ENCODE measurements at places on chromosomes 5 and 9.

GRCh38 chr5:123874600-123875201 is 362.7 kb downstream of the CSNK1G3 start:
- no peak for DNase-seq

DNA sequence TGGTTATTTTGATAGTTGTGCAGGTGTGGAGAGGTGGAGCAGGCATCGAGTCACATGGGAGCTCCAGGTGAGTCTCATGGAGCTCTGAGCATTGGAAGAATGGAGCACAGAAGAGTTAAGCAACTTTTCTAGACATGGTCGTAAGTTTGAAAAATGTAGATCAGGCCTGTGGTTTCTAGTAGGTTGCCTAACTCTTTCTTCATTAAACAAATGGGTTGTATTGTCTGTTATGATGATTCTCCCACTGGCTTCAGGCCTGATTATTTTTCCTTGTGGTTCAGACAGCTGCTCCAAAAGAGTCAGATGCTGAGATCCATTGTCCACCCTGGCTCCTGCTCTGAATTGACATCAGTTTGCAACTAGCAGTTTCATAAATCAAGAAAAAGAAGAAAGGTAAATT is 80.3 kb upstream of the RPS23 start:
- no peak for DNase-seq

GRCh38 chr9:113879911-113880310 is 3.8 kb downstream of the ZNF618 start:
- DNase-seq: no peak

DNA sequence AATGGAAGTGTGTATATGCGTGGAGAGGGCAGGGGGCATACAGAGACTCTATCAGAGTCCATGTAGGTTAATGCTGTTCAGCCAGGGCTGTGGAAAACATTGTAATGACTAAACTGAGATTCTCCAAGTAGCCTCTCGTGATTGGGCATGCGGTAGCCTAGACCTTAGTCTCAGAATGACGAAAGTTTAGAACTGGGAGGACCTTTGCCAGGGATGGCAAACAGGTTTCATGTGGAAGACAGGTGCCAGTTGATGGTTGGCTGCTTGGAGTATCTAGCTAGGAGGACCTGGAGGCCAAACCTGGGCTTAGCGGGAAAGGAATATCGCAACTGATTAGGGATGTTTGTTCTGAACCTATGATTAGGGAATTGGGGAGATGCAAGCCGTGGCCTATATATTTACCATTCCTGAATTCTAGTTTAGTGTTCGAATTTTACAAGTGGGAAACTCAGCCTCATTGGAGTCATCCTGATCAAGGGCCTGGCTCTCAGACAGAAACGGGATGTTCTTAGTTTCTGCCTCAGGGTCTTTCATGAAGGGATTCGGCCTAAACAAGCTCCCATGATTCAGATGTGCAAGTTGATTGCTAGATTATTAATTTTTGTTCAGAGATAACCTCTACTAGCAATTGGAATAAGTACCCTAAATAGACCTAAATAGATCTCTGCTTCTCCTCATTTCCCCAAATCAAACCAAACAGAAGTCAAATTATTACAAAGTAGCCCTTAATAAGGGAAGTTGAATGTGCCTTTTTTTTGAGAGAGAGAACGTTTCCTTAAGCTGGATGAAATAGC is 26.8 kb upstream of the TJP2 start:
- no peak for DNase-seq

- no peak for DNase-seq
Observed at GRCh38 chr5:39455645-39456044, 30.9 kb upstream of the DAB2 start.

Data from amniotic stem cell (primary cell).